Fibroblast of the conjunctiva (primary cell): ENCODE measurements at places on chromosomes 11 and 22.

- no peak for DNase-seq
These were observed 54.4 kb upstream of the DRD2 start for GRCh38 chr11:113529606-113530005.

DNA sequence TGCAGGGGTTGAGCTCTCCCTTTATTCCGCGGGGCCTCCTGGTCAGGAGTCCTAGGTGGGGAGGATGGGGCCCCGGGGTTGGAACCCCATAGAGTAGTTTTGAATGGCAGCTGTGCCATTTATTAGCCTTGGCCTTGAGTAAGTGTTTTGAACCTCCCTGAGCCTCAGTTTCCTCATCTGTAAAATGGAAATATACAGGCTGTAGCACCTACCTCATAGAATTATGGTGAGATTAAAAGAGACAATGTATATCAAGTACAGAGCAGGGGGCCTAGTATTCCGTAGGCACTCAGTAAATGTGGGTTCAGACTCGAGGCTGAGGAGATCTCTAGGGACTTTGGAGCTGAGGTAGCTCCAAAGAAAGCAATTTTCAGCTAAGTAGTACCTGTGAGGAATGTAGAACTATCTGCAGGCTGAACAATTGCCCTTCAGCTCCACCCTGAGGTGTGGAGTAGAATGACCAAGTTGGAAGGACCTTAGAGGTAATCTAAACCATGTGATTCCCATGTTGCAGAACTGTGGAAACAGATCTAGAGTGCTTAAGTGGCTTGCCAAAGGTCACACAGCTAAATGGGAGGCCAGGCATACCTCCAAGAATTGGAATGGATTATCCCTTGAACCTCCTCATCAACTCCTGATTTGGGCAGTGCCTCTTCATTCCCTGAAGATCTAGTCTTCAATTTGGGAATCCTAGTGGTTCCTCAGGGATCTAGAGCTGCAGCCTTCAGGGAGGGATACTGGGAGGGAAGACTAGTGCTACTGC lies 682 bp downstream of the PGAP2 start:
- peak; percentile 37 for DNase-seq

- DNase-seq, result peak; percentile 31
These were observed 9.8 kb upstream of the APOL6 start for GRCh38 chr22:35638410-35638809.

DNA sequence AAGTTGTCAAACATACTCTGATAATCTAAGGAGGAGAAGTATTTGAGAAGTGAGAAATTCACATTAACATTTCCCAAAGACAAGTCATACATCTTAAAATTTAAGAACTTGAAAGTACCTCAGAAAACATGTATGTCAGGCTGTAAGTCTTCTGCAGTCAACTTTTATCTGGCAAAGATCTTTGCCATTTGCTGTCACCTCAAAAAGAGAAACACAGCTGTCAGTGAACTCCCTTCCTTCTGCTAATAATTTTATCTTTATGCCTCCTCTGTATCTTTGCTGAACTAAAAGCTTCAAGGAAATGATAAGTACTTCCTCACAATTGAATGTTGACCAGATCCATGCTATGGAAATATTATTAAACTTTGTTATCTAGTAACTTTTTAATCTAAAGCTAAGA lies 18.7 kb downstream of the TTC17 start:
- no peak for DNase-seq

- DNase-seq, result no peak
These were observed 590.2 kb upstream of the B3GAT1 start for GRCh38 chr11:135002236-135002635.

DNA sequence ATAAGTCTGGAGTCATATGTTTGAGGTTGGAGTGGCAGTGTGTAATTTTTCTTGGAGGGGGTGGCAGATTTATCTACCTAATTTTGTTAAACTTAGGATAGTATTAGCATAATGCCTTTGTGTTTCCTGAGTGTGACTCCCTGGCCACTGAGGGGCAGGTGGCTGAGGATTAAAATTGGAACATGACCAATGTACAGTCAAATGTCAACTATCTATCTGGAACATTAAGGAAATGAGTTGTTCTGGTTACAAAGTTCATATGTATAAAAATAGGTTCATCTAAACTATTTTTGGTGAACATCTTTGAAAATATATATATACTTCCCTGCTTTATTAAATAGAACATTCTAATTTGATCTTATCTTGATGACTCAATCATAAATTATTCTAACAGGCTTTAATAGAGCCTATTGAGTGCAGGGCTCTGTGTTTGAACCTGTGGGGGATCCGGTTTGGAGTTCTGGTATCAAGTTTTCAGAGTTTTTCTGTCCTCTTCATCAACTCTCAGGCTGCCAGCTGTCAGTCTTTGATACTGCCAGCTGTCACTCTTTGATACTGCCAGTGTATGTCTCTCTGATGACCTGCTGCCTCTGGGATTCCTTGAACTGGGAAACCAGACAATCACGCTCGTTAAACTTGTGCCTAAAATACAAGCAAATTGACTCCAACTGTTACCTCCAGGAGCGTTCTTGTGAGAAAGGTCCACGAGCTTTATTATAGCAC lies 309.6 kb downstream of the METTL15 start:
- DNase-seq, result no peak

DNA sequence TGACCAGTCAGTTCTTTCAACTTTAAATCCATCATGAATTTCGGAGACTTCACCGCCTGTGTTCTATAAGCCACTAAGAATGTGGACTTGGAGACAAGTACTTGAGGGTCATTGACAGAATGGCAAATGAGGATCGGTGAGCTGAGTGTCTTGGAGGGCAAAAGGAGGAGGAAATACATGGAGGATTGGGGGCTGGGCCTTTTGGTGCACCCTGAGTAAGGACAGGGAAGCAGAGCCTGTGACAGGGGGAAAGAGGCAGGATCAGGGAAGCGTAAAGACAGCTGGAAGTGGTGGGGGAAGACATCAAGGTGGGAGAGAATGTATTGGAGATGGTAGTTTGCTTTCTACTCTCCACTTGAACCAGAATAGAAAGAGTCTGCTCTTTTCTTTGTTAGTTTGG lies 70.4 kb upstream of the MTMR2 start:
- no peak for DNase-seq

DNA sequence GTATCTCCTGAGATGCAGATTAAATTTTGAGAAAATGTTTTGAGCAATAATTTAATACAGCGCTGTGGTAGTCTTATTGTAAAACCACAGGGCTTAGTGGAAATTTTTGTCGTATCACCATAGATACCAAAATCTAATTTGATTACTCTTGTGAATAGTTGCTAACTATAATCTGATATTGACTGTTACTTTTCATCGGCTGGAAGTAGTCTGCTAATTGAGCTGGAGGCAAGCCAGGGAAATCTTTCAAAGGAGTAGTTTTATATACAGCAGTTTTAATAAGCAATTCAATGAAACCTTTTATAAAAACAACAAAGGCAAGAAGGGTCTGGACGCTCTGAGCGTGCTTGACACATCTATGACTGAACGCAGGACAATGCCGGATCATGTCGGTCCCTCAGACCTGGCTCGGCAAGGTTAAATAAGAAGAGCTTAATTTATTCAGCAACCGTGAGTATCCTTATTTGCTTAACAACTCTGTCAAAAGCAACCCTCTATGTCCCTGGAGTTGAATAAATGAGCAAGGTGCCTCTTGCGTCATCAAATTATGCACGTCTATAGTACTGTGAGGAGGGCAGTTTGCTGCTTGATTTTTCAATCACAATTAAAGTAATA lies 121.2 kb downstream of the NCAM1 start:
- DNase-seq, result no peak

DNA sequence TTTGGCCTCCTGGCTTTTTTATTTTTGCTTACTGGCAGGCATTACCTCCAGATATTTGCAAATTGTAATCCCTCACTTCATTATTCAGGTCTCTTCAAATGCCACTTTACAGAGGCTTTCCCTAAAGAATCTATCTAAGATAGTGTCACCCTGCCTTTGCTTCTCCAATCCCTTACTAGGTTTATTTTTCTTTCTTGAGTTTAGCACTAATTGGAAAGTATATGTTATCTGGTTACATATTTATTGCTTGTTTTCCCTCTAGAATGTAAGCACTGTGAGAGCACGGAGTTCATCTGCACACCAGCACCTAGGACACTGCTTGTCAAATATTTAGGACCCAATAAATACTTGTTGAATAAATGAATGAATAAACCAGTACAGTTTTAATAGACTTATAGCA lies 3.5 kb downstream of the KIF18A start:
- DNase-seq, result no peak
